Myocyte (in vitro differentiated cells): ENCODE measurements at places on chromosomes 3 and 15.

DNA sequence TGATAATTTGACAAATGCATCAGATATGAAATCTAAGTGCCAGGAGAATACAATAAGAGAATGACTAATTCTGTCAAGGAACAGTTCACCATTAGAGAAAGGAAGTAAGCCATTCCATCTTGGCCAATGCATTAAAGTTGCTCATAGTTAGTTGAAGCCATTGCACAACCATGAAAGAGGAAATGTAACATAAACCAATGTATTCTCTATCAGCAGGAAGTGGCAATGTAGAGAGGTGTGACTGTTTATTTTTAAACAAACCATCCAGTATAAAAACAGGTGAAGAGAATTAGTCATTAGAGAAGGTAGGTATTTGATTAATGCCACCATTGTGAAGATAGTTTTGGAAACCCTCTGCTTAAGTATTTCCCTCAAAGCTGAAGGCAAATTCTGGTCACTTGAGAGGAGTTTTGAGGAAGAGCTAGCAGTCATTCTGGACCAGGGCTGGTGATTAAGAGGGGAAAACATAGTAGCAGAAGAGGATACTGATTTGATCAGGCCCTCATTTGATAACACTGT, 10.7 kb upstream of the ANXA2 start:
- no peak for DNase-seq

GRCh38 chr15:67825881-67826716, 790 bp downstream of the SKOR1 start:
- no peak for DNase-seq

DNA sequence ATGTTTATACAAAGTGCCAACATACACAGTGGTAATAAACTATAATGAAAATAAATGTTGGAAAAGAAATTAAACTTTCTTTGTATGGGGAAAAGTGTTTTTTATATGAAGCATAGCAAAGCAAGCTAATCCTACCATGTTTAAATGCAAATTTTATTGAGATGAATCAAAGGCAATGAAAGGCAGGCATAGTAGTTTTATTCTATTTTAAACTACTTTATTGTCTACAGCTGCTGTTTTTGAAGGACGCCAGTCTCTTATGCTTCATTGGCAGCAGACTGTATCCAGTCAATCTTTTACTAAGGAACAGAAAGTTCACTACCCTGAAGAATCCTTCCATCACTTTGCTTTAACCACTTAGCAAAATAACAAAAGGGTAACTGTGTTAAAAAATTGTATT, 761.0 kb downstream of the ROBO2 start:
- DNase-seq = no peak

DNA sequence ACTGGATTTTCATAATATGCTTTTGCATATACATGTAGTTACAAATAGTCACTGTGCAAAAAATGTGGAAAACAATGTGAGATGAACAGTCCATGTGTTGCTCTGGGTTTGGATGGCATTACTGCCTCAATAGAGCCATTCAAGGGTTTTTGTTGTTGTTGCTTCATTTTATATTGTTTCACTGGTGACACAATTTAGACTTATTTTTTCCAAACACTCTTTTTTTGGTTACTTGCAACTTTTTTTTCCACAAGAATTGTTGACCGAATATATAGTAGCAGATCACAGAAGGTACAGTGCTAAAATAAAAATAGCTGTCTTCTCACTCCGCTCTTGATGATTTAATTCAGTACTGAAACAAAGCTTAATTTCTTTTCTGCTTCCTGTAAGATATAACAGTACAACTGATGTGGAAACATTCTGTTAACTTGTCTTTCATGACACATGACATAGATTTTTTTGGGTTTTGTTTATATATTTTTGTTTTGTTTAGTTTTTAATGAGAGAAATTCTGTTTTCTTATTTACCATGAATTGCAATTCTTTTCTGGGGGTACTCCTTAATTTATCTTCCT, 618.6 kb downstream of the NAALADL2 start:
- no peak for DNase-seq

GRCh38 chr3:174949523-174949922, 90.4 kb downstream of the NAALADL2 start:
- peak; percentile 33 for DNase-seq

- no peak for DNase-seq
These were observed 19.4 kb upstream of the SKOR1 start for GRCh38 chr15:67805666-67806516.

DNA sequence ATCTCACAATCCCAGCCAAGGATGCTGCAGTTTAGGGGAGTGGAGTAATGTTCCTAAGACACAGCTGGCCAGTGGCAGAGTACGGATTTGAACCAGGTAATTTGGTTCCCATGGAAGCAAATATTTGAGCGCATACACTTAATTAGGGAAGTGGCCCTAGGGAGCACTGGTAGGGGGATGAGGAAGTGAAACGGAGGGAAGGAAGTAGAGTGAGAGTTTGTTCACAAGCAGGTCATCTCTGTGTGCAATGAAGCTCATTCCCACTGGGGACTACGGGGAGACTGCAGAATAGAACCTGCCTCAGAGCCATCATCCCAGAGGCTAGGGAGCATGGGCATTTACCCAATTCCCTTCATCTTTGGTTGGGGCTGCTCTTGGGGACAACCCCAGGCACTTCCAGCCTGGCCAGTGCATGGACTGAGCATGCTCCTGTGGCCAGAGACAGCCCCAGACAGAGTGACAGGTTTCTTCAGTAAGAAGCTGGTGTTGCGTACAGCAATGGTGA, 317.2 kb upstream of the PROK2 start:
- DNase-seq = no peak

- DNase-seq = peak; percentile 36
These were observed 185.5 kb upstream of the GPR149 start for GRCh38 chr3:154615471-154615870.

DNA sequence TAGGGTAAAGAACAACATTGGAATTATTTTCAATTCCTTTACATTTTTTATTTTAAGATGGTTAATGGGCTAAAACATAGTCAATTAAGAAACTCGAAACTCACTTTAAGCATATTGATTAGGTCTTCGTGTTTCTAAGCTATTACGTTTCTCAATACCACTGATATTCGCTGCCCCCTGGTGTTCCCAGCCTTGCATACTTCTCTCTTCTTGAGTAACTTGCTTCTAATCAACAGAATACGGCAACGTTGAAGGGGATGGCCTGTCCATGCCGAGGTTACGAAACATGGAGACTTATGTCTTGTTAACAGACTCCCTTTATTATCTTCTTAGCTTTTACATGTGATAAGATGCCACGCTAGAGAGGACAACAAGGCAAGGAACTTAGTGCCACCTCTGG, 43.6 kb downstream of the ROBO1 start:
- DNase-seq = no peak

DNA sequence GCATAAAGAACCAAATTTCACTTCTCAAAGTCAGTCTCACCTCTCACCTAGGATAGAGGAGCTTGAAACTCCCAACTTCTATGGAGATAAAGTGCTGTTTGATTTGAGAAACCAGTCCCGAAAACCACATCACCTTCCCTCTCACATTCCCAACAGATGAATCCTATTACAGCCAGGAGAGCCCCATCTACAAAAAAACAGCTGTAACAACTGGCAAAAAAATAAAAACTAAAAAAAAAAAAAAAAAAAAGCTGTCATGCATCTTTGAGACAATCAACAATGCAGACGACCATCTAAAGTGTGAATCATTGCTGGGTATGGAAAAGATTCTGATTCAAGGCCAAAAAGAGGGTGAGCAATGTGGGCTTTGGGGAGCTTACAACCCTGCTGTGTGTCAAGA, 23.8 kb downstream of the HOMER2 start:
- peak; percentile 25 for DNase-seq

GRCh38 chr3:142595581-142595950, 627 bp upstream of the PLS1 start:
- DNase-seq = peak; percentile 51
